Activated T-cell treated with anti-CD3 and anti-CD28 coated beads for 4 hours (primary cell): ENCODE measurements at places on chromosomes 4 and X.
A peak's percentile ranks its signal among the peaks of the same experiment; 100 is the strongest.

- DNase-seq = no peak
These were observed 472.8 kb upstream of the BOD1L1 start for GRCh38 chr4:14100349-14100748.

GRCh38 chrX:70208479-70208878 is 26.0 kb upstream of the AWAT1 start:
- no peak for DNase-seq

- no peak for DNase-seq
These were observed 25.8 kb downstream of the TRIM75 start for GRCh38 chr4:165079476-165079875.

- no peak for DNase-seq
These were observed 4.8 kb upstream of the HGFAC start for GRCh38 chr4:3436798-3437581.

- DNase-seq = no peak
These were observed 11.7 kb downstream of the COQ2 start for GRCh38 chr4:83272900-83273299.

GRCh38 chrX:98501426-98501825 is 1617.7 kb downstream of the RPA4 start:
- no peak for DNase-seq

- no peak for DNase-seq
These were observed 73.8 kb downstream of the CRLF2 start for GRCh38 chrX:1138476-1139184.

DNA sequence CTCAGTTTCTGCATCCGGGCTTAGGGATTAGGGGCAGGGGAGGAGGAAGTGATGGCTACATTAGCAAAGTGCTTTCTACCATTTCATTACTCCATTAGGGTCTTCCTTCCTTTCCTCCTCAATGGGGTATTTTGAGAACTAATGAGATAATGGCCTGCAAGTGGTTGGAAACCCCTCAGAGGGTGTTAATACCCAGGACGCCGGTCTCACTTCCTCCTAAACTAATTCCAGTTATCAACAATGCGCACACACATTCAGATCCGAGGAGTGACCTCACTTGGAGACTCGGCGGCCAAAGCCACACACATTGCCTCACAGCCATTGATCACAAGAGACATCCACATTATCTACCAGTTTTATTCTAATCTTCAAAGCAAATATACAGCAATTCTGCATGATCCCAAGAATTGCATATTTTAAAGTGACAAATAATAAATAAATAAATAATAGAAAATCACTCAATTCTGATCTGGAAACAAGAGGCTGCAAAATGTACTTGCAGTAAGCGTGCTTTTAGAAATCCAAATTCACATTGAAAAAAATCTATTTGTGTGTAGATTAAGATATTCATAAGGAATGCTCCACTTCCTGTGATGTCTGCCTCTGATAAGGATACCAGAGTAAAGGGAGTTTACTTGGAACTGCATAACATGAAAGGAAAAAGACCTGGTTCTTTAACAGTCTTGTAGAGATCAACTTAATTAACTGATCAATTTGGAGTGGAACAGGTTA is 329.1 kb downstream of the FBXW7 start:
- no peak for DNase-seq

DNA sequence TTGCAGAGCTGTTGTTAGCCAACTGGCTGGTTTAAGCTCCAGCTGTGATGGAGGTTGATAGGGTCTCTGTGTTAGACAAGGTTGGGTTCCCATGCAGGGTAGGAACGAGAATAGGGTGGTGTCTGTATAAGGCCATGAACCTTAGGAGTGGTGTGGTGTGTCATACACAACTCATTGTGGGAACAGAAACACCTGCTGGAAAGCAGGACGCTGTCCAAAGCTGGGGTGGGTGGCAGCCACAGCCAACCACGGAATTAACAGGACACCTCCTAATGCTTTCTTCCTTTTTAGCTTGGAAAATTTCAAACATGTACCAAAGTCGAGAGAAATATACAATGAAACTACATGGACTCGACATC is 94.4 kb downstream of the ARHGAP10 start:
- no peak for DNase-seq

DNA sequence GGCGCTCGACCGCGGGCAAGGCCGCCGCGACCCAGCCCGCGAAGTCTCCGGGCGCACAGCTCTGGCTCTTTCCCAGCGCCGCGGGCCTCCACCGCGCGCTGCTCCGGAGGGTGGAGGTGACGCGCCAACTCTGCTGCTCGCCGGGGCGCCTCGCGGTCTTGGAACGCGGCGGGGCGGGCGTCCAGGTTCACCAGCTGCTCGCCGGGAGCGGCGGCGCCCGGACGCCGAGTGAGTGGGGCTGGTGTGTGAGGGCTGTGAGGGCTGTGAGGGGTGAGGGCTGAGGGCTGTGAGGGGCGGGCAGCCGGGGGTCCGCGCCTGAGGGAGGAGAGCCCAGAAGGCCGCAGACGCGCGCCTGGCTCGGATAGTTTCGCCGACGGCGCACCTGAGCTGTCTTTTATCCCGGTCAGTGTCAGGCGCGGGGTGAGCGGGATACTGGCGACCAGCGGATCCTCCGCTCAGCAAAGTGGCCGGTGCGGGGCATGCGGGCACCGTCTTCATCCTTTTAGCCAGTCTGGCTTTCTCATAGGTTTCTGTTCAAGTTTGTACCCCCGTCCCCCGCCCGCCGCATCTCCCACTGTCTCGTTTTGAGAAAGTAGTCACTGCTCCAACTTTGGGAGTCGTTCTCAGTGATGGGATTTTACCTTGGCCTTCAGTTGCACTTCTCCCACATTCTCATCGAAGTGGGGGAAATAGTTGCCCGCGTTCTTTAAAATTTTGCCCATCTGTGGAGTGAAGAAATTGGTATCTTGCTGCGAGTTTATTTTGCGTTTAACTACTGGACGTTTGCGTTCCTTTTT is 586 bp downstream of the HERC5 start:
- DNase-seq = no peak

- no peak for DNase-seq
These were observed 50.2 kb downstream of the MGST2 start for GRCh38 chr4:139715746-139716391.

DNA sequence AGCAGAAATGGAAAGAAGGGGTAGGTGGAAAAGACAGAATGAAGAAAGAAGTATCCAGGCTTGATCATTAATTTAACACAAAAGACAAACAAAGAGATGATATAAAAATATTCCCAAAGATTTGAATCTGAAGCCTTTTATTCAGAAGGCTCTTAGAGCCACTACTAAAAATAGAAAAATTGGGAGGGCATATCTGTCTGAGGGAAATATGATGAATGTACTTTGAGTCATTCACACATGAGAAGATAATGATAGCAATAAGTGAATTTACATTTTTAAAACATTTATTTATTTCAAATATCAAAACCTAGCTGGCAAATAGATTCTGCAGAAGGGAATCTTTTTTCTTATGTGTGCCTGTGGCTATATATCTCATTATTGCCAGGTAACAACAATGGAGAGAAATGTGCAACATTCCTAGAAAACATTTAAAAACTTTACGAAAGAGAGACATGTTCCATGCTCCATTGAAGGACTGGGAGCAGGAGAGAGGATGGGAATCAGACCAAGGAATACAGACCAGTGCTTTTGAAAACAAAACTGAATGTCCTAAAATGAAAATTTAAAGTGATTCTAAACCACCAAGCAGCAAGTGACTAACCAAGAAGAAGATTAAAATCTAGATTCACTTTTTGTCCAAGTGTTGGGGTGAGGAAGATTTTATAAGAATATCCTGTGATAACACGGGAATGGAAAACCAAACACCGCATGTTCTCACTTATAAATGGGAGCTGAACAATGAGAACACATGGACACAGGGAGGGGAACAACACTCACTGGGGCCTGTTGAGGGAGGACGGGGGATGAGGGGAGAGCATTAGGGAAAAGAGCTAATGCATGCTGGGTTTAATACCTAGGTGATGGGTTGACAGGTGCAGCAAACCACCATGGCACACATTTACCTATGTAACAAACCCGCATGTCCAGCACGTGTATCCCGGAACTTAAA is 41.2 kb downstream of the ANXA5 start:
- DNase-seq = no peak

DNA sequence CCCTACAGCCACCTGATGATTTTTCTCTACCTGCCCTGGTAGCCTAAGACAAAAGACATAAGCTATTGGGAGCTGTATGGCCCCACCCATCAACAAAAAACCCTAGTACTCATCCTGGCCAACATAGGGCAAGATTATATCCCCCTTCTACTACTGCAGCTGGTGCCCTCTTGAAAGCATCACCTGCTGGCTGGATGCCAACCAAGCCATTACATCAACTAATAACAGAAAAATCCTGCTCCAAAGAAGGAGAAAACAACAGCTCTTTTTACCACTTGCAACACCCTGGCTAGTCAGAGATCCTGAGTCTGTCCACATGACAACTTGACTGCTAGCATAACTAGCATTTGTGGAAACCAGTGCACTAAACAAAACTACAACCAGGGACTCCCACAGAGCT is 43.6 kb upstream of the UPRT start:
- no peak for DNase-seq

DNA sequence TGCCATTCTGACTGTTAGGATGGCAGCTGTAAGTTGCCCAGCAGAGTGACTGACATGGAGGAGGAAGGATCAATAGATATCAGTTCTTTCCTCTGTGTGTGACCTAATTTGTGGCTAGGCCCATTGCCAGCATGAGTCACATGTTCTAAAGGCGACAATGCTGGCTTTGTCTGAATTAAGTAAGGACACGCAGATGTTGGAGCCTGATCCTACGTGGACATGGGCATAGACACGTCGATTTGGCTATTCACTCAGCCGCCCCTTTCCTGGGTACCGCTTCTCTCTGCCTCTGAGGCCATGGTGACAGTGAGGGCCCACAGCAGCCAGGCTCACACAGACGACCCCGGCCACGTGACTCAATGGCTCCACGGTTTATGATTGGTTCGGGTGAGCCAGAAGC is 16.3 kb downstream of the PROM1 start:
- DNase-seq = no peak

DNA sequence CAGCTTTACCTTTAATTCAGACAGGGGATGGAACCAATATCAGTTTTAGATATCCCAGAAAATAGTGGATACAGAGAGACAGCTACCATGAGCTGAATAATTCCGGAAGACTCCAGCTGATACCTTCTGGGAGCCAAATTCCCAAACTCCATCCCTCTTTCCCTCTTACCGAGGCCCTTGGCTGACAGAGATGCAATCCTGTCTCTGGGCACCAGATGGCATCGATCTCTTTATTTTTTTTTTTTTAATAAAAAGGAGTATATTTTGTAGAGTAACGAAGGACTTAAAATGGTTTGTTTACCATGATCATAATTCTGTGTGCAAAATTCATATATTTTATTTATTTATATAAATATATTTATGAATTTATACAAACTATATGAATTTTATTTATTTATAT is 31.0 kb downstream of the RAB40A start:
- DNase-seq = no peak

- no peak for DNase-seq
These were observed 719.7 kb upstream of the GRIA3 start for GRCh38 chrX:122464341-122464740.

GRCh38 chr4:71338846-71339593 is at the start of gene SLC4A4:
TSS of gene SLC4A4 (plus strand) at chr4:71339020.
- DNase-seq = no peak

DNA sequence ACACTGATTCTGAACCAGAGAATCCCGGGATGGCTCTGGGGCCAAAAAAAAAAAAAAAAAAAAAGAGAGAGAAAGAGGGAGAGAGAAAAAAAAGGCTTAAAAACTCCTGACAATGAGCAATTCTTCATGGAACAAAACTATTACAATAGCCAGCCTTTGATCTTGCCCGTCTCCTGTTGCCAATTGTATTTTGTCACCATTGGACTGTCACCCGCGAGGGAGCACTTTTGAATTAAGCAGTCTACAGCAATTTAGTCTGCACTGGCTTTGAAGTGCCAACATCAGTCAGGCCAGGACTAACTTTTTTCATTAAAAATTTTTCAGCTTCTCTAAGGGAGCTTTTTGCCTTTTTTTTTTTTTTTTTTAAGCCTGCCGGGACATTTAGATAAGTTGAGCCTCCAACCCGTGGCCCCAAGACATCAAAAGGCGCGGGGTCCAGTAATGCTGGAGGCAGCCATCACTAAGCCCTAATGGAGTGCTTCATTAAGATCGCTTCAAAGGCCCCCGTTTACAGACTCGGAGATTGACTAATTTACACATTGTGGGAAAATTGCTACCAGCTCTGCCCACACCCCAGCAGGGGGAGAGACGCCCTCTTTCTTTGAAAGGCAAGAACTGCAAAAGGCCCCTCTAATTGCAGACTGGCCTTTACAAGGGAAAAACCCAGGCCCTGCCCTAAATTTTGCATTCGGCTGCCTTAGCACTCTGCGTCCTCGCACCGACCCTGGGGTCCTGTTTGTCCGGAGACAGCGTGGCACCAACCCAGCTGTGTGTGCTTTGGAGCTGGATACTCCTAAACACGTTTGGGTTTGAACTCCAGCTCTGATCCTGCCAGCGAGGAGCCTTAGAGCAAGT is 98.1 kb upstream of the MSX1 start:
- no peak for DNase-seq

DNA sequence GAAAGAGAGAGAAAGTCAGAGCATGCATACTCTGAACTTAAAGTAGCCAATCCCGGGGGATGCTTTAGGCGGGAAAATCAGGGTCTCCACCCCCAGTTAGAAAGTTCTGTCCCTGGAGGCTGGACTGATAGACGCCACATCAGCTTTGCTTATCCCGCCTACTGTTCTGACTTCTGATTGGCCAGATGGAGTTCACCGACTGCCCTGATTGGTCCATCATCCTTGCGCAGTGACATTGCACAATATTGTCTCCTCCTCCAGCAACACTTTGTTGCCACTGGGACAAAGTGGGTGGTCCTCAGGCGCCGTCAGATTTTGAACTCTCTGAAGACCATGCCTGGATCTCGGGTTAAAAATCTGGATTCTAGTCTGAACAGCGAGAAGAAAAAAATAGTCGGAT is 50.3 kb downstream of the SSX3 start:
- DNase-seq = no peak

- peak; percentile 8 for DNase-seq
These were observed 193.6 kb upstream of the BANK1 start for GRCh38 chr4:101596781-101597552.

DNA sequence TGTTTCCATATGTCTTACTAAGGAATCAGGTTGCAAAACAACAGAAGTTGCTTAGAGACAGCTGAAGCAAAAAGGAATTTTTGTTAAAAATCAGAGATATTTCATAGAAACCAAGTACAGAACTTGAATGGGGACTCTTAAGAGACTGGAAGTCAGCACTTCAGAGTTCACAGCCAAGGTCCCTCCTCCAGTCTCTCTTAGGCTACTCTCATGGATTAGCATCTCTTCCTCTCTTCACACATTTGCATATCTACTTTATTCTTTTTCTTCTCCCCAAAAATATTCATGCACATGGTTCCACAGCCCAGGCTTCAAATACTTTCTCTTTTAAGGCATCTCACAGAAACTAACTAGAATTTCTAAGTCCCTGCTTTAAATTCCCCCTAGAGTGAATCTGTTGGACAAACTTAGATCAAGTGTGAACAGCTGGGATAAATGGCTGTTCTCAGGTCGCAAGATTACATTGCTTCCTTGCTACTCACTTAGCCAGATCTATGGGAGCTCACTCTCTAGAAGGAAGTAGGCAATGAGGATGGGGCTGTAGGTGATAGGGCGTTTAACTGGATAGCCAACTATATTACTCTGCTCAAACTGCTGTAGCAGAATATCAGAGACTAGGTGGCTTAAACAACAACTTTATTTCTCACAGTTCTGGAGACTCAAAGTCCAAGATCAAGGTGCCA is 73.7 kb upstream of the GALNT7 start:
- no peak for DNase-seq

GRCh38 chrX:21840193-21840545 is 752 bp downstream of the MBTPS2 start:
- no peak for DNase-seq

GRCh38 chrX:40263014-40263560 is 165.3 kb upstream of the BCOR start:
- DNase-seq = no peak
